Mammary microvascular endothelial cell (primary cell): ENCODE measurements at places on chromosomes 2 and 18. TPM values are rescaled to one million over a fixed set of nuclear protein-coding genes. Genes with fewer than 3 reads are reported as not detected.

Gene NYAP2
- not detected in 2 replicates for total RNA-seq

Gene HOXD9
- total RNA-seq, result 13.6 and 17.2 TPM in 2 replicates

Gene KIAA2012
- not detected in 2 replicates for total RNA-seq

Gene ACTG2
- total RNA-seq, result 0.25 TPM in 1 of 2 replicates, not detected in the other

Gene VWC2L
- not detected in 2 replicates for total RNA-seq

Gene LYPD6
- 2.6 and 3.9 TPM in 2 replicates for total RNA-seq

Gene ZFP36L2
- 15.4 and 20.5 TPM in 2 replicates for total RNA-seq

Gene UGT1A10
- not detected in 2 replicates for total RNA-seq

Gene CCDC142
- total RNA-seq, result 9.8 and 9.9 TPM in 2 replicates

Gene CPS1
- total RNA-seq, result 1.3 and 1.5 TPM in 2 replicates
